ENCODE measurements at places on chromosomes 6 and 20.
A peak's percentile ranks its signal among the peaks of the same experiment; 100 is the strongest.

DNA sequence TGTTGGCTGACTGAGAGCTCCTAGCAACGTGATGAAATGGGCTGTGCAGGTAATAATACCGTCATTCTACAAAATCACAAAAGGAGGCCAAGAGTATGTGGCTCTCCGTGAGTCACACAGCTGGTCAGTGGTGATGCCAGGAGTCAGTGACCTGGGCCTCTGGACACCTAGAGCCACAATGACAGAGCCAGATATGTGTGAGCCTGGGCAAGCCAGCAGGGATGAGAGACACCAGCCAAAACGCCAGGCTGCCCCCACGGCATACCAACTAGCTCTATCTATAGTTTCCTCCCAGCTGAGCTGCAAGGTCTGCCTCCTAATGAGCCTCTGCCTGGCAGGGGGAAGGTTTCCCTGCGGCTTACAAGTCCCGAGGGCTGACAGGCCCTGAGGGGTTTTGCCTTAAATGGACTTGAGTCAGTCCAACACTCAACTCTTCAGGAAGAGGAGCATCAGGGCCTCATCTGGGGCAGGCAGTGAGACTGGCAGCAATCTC, 70.0 kb downstream of the CPNE5 start:
- peak overlapping the region; percentile 86 for H3K27ac ChIP-seq
- no peaks in the 10 kb centered on the region for H3K36me3 ChIP-seq
- peaks cover 44% of the 10 kb centered on the region for H3K4me1 ChIP-seq
- H3K27me3 ChIP-seq, result no peaks in the 10 kb centered on the region
- peak overlapping the region; percentile 32 for H3K4me3 ChIP-seq

DNA sequence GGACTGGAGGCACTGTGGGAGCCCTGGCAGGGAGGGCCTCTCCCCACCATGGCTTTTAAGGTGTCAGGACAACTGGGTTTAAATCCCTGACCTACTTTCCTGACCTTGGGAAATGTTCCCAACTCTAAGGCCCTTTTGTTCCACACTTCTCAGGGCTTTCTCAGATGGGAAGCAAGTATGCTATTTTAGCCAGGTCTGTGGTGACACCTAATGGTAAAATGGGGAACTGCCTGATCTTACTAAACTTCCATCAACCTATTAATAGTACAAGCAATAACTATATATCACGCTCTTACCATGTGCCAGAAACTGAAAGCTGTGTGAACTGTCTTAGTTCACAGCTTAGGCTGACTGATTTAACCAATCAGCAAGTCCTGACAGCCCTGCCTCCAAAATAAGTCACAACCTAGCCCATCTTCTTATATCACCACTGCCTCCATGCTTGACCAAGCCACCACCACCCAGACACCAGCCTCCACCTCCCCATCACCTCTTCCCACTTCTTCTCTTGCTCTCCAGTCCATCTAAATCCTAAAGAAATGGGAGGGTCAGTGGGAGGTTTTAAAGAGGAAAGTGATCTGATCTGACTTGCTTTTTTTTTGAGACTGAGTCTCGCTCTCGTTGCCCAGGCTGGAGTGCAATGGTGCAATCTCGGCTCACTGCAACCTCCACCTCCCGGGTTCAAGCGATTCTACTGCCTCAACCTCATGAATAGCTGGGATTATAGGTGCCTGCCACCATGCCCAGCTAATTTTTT, 6.9 kb upstream of the BLCAP start:
- no peak overlapping the region for H3K27ac ChIP-seq
- no peaks in the 10 kb centered on the region for H3K36me3 ChIP-seq
- H3K4me1 ChIP-seq, result peaks cover 6% of the 10 kb centered on the region
- DNase-seq, result peak; percentile 35

- H3K27me3 ChIP-seq, result peaks cover 19% of the 10 kb centered on the region
- no peaks in the 10 kb centered on the region for H3K36me3 ChIP-seq
- H3K4me1 ChIP-seq, result no peaks in the 10 kb centered on the region
- H3K4me3 ChIP-seq, result no peak overlapping the region
Measured at GRCh38 chr6:127131772-127132376, 13.4 kb downstream of the RSPO3 start.

DNA sequence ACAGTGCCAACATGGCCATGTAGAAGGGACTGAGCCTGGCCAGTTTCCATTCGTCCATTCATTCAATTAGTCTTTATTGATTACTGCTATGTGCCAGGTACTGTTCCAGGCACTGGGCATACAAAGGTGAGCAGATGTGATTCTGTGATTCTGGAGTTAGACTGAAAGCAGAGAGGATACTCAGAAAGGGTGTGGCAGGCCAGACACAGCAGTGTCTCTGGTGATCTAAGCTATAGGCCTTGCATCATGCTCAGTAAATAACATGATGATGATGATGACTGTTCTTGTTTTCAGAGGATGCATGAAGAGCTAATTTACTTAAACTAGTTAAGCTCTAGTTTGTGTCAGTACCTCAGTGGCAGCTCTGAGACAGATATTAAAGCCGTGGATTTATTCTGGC, 31.4 kb upstream of the FUCA2 start:
- H3K4me3 ChIP-seq, result no peak overlapping the region
- peaks cover 49% of the 10 kb centered on the region for H3K4me1 ChIP-seq
- peaks cover 4% of the 10 kb centered on the region for H3K36me3 ChIP-seq
- H3K27me3 ChIP-seq, result no peaks in the 10 kb centered on the region

GRCh38 chr20:21147593-21147992, 21.7 kb downstream of the KIZ start:
- H3K4me3 ChIP-seq, result no peak overlapping the region
- no peak for DNase-seq
- H3K4me1 ChIP-seq, result no peaks in the 10 kb centered on the region
- H3K27ac ChIP-seq, result no peak overlapping the region
- no peaks in the 10 kb centered on the region for H3K27me3 ChIP-seq
- H3K36me3 ChIP-seq, result peaks cover 7% of the 10 kb centered on the region

DNA sequence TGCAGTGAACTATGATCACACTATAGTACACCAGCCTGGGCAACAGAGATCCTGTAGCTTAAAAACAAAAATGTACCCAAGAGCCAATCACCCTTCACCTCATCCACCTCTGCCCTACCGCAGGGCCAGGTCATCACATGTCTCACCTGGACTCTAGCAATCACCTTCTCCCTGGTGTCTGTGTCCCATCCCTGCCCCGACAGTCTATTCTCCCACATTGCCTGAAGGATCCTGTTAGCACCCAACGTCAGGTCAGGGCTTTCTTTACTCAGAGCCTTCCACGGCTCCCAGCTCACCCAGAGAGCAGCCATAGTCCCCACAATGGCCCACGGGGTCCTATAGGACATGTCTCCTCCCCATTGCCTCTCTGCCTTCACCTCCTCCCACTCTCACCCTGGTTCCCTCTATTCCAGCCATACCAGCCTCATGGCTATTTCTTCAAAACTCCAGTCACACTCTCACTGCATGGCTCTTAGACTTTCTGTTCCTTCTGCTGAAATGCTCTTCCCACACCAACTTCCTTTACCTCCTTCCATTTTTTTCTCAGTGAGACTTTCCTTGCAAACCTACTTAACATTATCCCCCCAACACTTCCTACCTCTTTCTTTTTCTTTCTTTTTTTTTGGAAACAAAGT, 22.5 kb upstream of the ARFGEF2 start:
- H3K36me3 ChIP-seq, result no peaks in the 10 kb centered on the region
- no peak overlapping the region for H3K27ac ChIP-seq
- no peak overlapping the region for H3K4me3 ChIP-seq
- DNase-seq, result no peak

DNA sequence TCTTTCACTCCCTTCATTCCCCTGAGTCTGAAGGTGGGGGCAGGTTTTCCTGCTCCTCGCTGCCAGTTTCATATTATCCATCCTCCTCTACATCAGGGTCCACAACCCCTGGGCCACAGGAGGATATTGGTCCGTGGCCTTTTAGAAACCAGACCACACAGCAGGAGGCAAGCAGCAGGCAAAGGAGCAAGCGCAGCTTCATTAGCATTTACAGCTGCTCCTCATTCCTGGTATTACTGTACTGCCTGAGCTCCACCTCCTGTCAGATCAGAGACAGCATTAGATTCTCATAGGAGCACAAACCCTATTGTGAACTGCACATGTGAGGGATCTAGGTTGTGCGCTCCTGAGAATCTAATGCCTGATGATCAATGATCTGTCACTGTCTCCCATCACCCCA, 380.3 kb downstream of the ARHGAP18 start:
- no peak for DNase-seq
- H3K4me1 ChIP-seq, result no peaks in the 10 kb centered on the region
- H3K27ac ChIP-seq, result no peak overlapping the region
- no peak overlapping the region for H3K4me3 ChIP-seq
- H3K36me3 ChIP-seq, result no peaks in the 10 kb centered on the region

DNA sequence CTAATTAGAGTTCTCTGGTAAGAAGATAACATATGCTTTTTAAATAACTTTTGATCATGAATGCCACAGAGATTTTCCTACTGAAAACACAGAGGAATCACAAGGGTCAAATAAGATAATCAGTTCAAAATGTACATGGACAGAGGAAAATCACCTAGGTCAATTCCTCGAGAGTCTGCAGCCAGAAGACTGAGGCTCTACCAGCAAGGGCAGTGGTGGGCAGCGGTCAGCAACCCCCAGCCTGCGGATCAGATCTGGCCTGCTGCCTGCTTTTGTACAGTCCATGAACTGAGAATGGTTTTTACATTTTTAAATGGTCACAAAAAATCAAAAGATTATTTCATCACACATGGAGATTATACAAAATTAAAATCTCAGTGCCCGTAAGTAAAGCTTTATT, 79.0 kb downstream of the FYN start:
- peak overlapping the region; percentile 74 for H3K4me3 ChIP-seq
- peak overlapping the region; percentile 82 for H3K27ac ChIP-seq

GRCh38 chr6:20840675-20841074, 306.4 kb downstream of the CDKAL1 start:
- peak overlapping the region; percentile 25 for H3K27ac ChIP-seq
- no peak overlapping the region for H3K4me3 ChIP-seq
- no peak for DNase-seq
- H3K4me1 ChIP-seq, result peaks cover 26% of the 10 kb centered on the region
- peaks cover 20% of the 10 kb centered on the region for H3K36me3 ChIP-seq

- no peaks in the 10 kb centered on the region for H3K4me1 ChIP-seq
- no peaks in the 10 kb centered on the region for H3K27me3 ChIP-seq
- no peak overlapping the region for H3K27ac ChIP-seq
- H3K36me3 ChIP-seq, result no peaks in the 10 kb centered on the region
- no peak for DNase-seq
- H3K4me3 ChIP-seq, result no peak overlapping the region
Measured at GRCh38 chr6:85971238-85971637, 328.6 kb upstream of the SYNCRIP start.

- no peak overlapping the region for H3K4me3 ChIP-seq
- H3K27ac ChIP-seq, result no peak overlapping the region
- H3K36me3 ChIP-seq, result no peaks in the 10 kb centered on the region
- peaks cover 74% of the 10 kb centered on the region for H3K27me3 ChIP-seq
- no peak for DNase-seq
Measured at GRCh38 chr20:21518292-21518991, 4.6 kb upstream of the NKX2-2 start.

DNA sequence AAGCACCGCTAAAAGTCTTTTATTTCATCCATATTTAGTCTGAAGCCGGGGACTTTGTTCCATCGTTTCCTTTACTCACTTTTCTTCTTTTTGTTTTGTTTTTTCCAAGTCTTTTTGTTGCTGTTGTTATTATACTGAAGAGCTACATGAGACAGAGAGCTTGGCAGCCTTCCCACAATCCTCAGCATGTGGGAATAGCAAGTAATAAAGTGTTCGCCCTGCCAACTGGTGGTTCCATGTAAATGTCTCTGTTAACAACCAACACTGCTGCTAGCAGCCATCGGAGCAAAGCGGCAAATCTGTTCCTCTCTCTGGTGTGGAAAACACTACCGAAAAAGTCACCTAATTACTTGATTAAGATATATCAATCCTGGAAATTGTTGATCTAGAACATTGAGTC, 437.8 kb upstream of the ID4 start:
- H3K4me3 ChIP-seq, result no peak overlapping the region
- H3K4me1 ChIP-seq, result no peaks in the 10 kb centered on the region
- no peak for DNase-seq
- no peak overlapping the region for H3K27ac ChIP-seq
- peaks cover 2% of the 10 kb centered on the region for H3K36me3 ChIP-seq

GRCh38 chr6:116847227-116847626, 18.3 kb upstream of the GPRC6A start:
- H3K27ac ChIP-seq, result no peak overlapping the region
- peaks cover 3% of the 10 kb centered on the region for H3K27me3 ChIP-seq
- H3K36me3 ChIP-seq, result no peaks in the 10 kb centered on the region
- DNase-seq, result no peak
- H3K4me1 ChIP-seq, result no peaks in the 10 kb centered on the region

- H3K4me1 ChIP-seq, result peaks cover 11% of the 10 kb centered on the region
- DNase-seq, result no peak
- no peak overlapping the region for H3K27ac ChIP-seq
- H3K4me3 ChIP-seq, result no peak overlapping the region
- H3K36me3 ChIP-seq, result no peaks in the 10 kb centered on the region
Measured at GRCh38 chr6:106026748-106027715, 59.1 kb upstream of the PRDM1 start.

GRCh38 chr20:36270744-36271638, 34.7 kb downstream of the AAR2 start:
- no peak overlapping the region for H3K4me3 ChIP-seq
- no peak overlapping the region for H3K27ac ChIP-seq
- no peak for DNase-seq
- no peaks in the 10 kb centered on the region for H3K36me3 ChIP-seq

DNA sequence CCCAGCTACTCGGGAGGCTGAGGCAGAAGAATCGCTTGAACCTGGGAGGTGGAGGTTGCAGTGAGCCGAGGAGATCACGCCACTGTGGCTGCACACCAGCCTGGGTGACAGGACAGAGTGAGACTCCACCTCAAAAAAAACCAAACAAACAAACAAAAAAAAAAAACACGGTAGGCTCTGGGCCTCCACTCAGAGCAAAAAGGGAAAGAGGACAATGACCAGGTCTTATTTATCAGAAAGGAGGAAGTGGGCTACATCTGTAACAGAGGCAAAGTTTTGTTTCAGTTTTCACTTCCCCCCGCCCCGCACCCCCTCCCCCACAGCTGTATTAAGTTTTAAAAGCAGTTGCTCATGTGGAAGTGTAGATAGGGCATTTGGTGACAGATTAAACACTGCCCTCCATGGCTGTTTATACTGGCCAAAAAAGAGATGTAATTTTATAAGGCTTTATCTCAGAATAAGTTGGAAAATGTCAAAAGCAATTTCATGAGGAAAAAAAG, 114.6 kb downstream of the RCAN2 start:
- no peak overlapping the region for H3K4me3 ChIP-seq
- no peak for DNase-seq
- H3K27ac ChIP-seq, result no peak overlapping the region
